Cortex of kidney (tissue), 1 donor: ENCODE measurements at places on chromosomes 2 and 18.

GRCh38 chr2:2542316-2542715, 211.2 kb upstream of the MYT1L start:
- no peak for DNase-seq

GRCh38 chr2:80105015-80105640, 199.4 kb downstream of the LRRTM1 start:
- DNase-seq = no peak

GRCh38 chr18:76420898-76421684, 74.0 kb downstream of the ZNF516 start:
- no peak for DNase-seq

DNA sequence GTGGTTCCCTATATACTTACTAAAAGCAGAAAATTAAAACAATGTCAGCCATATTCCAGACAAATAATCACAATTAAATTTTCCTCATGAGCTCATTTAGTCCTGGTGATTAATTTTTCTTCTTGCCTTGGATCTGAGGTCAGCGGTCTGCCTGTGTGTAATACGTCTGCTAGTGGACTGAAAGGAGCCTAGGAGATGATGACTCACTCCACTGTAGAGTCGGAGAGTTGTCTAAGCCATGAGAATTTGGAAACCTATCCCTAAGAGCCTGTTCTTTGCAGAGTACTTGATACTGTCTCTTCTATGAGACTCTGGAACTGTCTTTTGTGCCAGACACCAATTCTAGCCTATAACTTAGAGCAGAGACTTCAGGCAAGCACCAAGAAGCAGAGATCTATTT, 94.2 kb upstream of the RAB27B start:
- DNase-seq = no peak

- DNase-seq = no peak
These were observed 264.6 kb upstream of the TRIB2 start for GRCh38 chr2:12452185-12452584.

DNA sequence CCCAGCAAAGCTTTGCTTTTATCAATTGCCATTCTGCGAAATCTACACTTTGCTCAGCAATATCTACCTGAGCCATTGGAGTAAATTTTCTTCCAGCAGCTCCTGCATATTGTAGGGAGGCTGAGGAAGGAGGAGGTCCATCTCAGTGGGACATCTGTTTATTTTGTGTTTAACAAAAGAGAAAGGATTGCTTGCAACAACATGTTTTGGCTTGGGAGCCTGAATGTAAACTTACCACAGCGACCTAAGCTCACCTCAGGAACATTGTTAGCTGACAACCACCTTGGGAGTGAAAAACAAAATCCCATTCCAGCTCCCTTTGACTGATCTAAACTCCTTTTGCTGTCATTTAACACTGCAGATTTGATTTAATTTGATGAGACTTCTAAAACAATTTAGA, 356.1 kb downstream of the SS18 start:
- DNase-seq = no peak

GRCh38 chr2:176742271-176742670, 470.3 kb upstream of the HNRNPA3 start:
- DNase-seq = no peak

- no peak for DNase-seq
These were observed 6.8 kb upstream of the CRYBA2 start for GRCh38 chr2:218999881-219000568.

GRCh38 chr2:235661167-235661937, 167.5 kb downstream of the AGAP1 start:
- no peak for DNase-seq

DNA sequence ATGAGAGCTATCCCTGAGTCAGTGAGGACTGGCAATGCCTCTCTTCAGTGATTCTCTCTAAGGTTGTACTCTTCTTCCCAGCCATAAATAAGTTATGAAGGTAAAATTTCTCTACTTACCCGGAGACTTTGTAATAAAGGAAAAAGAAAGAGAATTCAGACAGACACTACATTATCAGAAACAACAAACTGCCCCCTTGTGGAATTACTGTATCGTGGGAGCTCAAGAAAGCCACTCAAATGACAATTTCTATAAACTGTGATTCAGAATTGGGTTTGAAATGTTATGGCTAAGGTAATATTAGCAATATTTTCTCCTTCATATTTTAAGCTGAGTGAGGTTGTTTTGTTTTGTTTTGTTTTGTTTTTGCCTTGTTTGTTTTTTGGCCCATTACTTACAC, 155.8 kb upstream of the TANK start:
- no peak for DNase-seq

GRCh38 chr18:25229920-25230319, 122.0 kb downstream of the ZNF521 start:
- DNase-seq = no peak

GRCh38 chr2:1476617-1477195, 63.4 kb downstream of the TPO start:
- no peak for DNase-seq

DNA sequence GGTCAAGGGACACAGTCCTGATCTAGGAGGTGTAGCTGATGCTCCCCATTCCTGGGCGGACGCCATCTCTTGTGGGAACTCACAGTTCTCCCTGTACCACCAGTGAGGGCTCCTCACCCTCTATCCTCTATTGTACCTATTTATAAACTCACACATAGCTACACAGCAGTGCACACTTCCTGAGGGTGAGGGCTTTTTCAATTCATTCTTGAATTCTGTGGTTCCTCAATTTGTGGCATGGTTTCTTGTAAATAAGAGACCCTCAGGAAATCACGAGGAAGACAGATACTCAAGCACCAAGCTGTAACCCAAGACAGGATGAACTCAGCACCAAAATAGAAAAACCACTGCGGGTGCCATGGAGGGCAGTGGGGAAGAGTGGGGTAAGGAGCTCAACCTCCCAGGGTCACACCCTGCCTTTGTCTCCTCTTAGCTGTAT, 245.9 kb upstream of the PXDN start:
- DNase-seq = no peak

DNA sequence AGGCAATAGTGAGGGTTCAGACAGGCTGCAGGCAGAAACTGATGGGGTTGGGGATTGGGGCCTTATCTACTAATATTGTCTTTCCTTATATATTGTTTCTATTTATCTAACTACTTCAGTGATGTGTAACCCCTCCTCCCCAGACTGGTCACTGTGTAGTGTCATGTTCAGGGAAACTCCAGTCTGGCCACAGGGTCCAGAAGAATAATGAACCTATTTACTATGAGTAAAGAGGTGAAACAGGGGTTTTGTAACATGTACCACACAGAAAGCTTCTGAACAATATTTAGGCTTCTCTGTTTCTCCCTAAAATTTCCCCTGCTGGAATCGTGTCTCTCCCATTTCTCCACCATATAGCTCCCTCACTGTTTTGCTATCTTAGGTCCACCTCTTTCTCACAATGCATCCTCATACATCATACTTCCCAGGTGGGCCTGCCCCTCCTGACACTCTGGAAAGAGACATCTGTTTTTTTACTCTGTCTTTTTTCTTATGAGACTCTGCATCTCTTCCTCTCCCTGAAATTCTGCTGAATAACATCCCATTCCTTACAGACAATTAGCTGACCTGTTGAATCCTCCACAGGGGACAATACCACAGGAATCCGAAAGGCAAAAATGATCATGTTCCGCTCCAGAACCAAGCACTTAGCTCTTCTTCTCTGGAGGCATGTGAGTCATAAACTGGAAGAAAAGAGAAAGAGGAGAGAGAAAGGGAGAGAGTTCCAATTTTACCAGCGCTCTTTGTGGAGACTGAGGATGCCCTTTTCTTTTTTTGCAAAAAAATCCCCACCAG, 154.8 kb downstream of the ZEB2 start:
- DNase-seq = no peak

DNA sequence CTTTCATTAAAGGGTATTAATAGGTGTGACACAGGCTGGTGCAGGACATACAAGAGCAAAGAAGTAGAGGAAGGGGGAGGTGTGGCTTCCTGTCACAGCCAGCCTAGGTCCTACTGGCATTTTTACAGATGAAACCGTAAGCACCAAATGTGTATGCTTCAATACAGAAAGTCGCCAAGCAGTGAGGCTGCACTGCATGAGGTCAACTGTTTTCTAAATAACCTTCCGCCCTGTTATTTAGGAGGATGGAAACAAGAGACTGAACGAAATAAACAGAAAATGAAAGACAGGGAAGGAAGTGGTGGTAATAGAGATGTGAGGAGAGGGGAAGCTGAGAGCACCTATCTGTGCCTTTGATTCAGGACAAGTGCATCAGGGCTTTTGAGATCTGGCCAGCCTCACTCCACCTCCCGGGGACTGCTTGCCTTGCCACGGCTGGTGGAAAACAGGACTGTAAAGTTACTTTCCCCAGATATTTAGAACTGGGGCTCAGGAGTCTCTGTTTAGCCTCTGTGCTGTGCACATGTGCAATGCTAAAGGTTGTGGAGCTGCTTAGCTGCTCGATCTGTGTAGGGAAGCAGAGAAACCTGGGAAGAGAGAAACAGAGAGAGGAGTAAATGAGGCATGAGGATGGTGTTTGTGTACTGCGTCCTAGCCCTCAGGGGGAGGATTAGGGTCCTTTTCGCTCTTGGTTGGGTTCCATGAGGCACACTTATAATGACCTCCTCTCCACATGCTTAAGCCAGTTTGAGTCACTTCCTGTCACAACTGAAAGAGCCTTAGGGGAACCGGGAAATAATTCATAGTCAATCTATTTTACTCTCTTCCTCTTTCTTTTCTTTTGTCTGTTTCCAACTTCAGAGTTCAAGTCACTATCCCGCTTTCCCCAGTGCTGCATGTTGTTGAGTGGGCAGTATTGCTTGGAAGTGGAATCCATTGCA, 62.3 kb upstream of the BOD1L2 start:
- DNase-seq = no peak

GRCh38 chr2:100692906-100693305, 127.0 kb upstream of the NPAS2 start:
- DNase-seq = no peak

DNA sequence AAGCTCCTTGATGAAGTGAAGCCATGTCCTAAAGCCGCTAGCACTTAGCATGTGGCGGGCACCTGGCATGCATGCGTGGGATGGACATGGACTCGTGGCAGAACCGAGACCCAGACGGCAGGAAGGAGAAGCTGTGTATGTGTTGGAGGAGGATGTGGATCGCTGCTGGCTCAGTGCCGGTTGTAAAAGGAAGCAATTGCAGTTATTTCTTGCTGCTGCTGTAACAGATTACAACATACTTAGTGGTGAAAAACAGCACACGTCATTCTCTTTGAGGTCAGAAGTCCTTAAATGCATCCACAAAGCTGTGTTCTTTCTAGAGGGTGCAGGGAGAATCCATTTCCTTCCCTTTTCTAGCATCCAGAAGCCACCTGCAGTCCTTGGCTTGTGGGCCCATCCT, 74.6 kb downstream of the AGAP1 start:
- no peak for DNase-seq

DNA sequence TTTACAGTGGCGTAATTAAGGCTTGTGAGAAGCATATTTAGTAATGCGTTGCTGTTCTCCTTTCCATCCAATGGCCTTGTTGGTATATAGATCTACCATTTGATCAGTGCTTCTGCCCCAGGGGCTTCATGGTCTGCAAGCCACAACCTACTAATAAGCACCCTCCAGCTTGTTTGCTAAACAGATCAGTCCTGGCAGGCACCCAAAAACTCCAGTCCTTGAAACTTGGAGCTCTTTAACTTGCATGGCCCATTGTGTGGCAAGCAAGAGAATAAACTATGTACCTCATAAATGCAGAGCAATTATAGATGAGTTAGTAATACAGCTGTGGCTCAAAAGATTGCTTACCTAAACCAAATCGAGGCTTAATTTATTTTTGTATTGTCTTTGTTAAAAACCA, 158.5 kb downstream of the FTCDNL1 start:
- no peak for DNase-seq

GRCh38 chr2:441258-442022, 153.5 kb upstream of the ALKAL2 start:
- no peak for DNase-seq

- DNase-seq = no peak
These were observed 212.8 kb downstream of the STK39 start for GRCh38 chr2:168034616-168035015.

DNA sequence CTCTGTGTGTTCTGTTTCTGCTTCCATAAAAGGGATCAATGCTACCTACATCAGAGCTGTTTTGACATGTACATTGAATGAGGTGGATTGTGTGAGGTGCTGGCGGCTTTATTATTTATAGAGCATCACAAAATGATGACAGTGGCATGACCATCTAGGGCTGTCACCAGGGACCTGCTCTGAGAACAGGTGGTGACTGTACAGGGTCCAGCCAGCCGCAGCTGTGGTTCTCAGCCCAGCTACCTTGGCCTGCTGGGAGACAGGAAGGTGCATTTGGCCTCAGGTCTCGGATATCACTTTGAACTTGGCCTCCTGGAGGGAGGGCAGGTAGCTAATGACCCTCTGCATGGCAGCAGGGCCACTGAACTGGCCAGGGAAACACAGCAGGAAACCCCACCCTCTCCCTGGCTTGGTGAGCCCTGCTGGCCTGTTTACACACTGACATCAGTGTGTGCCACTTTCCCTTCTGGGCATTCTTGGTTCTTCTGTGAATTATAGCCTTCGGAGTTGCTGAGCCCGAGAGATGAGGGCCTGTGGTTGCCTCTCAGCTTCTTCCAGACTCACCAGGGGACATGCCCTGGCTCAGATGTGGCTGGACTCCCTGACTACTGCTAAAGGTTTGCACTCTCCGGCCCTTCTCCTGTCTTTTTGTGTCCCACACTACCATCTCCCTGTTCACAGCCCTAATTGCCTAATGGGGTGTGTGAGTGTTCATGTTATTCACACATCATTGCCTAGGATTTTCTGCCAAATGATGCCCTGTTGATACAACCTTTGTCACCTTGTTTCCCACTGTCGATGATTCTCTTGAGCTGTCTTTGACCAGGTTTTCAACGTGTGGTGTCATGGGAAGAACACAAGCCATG, 109.2 kb upstream of the RAB12 start:
- DNase-seq = no peak

DNA sequence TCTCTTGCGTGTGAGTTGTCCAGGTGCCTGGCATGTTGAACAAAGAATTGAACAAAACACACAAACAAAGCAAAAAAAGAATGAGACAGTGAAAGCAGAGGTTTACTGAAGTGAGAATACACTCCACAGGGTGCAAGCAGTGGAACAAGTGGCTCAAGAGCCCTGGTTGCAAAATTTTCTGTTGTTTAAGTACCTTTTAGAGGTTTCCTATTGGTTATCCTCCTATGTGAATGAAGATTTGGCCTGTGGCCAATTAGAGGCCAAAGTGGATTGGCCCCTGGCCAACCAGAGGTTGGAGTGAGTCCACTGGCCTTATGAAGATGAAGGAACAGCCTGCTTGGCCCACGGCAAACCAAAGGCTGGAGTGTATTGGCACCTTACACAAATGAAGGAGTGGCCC, 1188.5 kb upstream of the NRXN1 start:
- DNase-seq = no peak

GRCh38 chr2:98975611-98976010, 39.6 kb upstream of the CRACDL start:
- DNase-seq = no peak

DNA sequence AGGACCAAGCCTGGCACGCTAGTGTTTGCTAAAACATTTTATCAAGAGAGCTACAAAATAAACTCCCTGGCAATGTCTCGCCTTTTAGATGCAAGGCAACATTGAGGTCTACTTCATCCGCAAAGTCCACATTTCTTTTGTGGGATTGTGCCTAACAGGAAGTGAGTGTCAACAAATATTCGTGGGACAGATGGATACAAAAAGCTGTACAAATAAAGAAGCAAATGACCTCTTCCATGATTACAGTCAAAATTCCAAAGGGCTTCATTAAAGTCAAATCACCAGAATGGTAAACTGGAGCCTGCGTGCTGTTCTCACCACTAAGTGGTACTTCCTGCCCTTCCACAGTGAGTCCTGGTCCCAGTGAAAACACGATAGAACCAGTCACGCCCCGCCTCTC, 40.4 kb downstream of the L3MBTL4 start:
- DNase-seq = no peak

GRCh38 chr18:45522371-45522770, 92.9 kb upstream of the SLC14A2 start:
- DNase-seq = no peak
